ENCODE measurements at places on chromosomes 12 and 14. TPM values are rescaled to one million over a fixed set of nuclear protein-coding genes. Genes with fewer than 3 reads are reported as not detected.

Gene BICDL1
- under 0.01 TPM for total RNA-seq

Gene ACOT4
- 0.88 TPM for total RNA-seq

Gene HNRNPA1
- total RNA-seq, result 1,453 TPM

Gene MGP
- 13.6 TPM for total RNA-seq

All from epithelial cell of alveolus of lung (primary cell).